Panc1 (cell line): ENCODE measurements at places on chromosomes 7 and 10.

DNA sequence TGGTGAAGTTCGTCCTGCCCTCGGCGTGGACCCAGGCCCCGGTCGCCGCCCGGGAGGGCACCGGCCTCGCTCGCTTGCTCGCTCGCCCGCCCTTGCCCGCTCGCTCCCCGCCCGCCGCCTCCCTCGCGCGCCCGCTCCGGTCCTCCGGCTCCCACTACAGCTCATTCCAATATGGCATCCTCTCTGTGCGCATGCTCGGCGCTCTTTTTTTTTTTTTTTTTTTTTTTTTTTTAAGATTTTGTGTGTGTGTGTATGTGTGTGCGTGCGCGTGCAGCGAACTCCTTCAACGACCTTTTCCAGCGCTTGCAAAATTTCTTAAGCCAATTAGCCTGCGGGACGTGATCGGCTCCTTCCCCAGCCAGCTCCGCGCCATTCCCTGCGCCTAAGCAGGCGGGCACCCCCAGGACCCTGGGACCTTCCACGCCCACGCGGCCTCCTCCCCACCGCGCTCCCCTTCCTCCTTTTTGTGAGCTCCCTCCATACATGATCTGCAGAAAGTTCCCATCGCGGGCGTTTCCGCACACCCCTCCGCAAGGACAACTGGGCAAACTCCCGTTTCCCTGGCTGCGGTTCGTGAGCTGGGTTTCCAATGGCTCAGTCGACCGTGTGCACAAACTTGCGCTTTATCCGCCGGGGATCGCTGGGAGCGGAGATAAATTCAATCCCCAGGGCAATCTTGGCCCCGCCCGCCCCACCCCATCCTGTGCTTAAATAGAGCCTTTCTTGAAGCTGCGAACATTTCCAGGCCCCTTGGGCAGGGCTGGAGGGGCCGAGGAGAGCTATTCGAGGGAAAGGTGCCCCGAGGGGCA lies at the start of gene SFMBT2:
SFMBT2 (minus strand) TSS at position 173 of the 809 bp plus-strand sequence. CDS start 29,136 bp downstream, outside the sequence.
- DNase-seq = no peak

DNA sequence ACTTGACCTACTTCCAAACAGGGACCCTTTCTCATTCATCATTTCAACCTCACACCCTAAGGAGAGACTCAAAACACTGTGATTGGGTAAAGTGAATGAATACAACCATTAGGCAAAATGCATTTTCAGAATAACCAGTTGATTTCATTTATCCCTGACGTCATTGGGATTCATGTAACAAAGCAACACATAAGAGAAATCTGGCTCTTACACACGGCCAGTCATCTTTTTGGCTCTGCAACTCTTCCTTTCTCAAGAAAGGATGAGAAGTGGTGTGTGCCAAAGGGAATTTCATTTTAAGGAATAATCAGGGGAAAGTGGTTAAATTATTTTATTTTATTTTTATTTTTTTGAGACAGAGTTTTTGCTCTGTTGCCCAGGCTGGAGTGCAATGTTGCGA lies 83.1 kb downstream of the CPVL start:
- DNase-seq = no peak

DNA sequence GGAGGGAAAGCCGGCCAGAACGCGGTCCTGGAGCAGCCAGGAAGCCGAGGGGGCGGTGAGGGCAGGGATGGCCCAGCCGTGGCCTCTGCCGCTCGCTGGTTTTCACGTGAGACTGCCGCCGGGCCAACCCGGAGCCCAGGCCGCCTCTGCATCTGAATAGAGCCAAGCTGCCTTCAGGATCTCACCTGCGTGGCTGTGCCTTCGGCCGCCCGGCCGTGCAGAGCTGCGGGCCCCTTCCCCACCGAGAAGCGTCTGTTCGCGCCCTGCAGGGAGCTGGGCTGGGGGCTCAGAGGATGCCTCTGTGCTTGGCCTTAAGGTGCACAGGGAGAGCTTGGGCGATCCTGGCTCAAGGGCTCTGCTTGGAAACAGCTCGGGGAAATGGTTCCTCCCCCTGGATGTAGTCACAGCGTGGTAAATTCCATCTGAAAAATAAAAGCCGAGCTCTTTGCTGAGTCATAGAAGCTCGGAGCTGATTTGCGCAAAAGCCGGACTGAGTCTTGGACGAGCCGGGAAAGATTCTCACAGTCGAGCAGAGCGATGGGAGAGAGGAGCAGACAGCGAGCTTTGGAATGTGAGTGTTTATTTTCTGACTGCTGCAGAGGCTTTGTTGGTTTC lies at the start of gene JAKMIP3:
JAKMIP3 (plus strand) TSS at position 456 of the 615 bp plus-strand sequence. CDS start 38,863 bp downstream, outside the sequence.
- DNase-seq = peak; percentile 4

DNA sequence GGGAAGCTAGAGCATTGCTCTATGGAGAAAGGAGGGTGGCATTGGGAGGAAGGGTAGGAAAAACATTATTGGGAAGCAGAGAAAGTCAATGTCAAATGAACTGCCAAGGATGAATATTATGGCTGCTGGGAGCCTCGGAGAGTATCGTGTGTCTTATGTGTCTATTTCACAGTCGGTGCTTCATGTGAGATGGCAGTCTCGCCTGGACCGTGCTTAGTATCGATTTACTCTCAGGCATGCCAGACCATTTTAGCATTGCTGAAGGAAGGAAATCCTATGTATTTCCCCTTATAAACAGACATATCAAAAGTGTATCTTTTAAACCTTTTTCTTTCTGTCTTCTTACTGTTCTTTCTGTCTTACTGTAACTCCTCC lies 612.6 kb downstream of the AUTS2 start:
- DNase-seq = no peak

DNA sequence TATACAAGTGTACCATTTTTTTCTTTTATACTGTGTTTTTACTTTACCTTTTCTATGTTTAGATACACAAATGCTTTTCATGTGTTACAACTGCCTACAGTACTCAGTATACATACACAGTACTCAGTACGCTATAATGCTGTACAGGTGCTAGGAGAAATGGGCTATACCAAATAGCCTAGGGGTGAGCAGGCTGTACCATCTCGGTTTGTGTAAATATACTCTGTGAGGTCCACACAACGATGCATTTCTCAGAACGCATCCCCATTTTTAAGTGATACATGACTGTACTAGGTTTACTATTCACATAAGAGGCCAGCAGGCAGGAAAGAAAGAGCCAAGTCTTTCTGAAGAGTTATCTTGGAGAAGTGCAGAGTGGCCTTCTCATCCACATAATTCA lies 426.4 kb upstream of the MTPN start:
- no peak for DNase-seq

- DNase-seq = no peak
Measured at GRCh38 chr10:69797959-69798358, 3.7 kb upstream of the COL13A1 start.

DNA sequence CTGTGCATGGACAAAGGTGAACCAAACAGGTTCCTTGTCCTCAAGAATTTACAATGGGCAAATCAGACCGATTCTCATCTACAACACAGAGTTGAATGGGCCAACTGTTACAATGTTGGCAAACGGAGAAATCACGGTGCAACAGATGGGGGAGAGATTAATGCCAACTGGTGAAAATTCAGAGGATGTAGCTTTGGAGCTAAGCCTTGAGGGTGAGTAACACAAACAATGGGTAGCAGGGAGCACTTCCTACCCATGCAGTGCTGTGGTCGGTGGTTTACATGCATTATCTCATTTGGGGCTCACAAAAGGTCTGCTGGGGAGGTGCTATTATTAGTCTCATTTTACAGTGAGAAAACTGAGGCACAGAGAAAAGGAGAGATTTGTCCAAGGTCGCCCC lies 902 bp upstream of the NFE2L3 start:
- no peak for DNase-seq

- DNase-seq = no peak
Measured at GRCh38 chr10:104201636-104202035, 30.5 kb downstream of the CFAP43 start.

DNA sequence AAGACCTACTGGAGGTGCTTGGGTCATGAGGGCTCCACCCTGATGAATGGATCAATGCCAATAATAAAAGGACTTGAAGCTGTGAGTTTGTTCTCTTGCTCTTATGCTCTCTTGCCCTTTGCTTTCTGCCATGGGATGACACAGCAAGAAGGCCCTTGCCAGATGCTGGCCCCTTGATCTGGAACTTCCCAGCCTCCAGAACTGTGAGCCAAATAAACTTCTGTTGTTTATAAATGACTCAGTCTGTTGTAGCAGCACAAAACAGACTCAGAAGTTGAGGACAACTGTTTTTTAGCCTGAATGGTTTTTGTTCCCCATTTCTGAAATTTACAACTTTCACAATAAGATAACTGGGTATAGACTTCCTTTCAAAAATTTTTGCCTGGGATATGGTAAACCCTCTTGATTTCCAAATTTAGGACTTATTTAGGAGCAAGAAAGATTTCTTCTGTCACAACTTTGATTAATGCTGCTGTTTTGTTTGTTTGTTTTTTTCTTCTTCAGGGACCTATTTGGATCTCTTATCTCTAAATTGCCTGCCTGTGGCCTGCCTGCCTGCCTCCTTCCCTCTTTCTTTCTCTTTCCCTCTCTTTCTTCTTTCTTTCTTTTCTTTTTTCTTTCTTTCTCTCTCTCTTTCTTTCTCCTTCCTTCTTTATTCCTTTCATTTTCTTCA lies 12.1 kb downstream of the ENTPD1 start:
- no peak for DNase-seq

GRCh38 chr10:78620985-78621799 lies 447.6 kb upstream of the ZMIZ1 start:
- no peak for DNase-seq

GRCh38 chr10:59926086-59926485 lies 19.7 kb upstream of the CCDC6 start:
- DNase-seq = no peak

DNA sequence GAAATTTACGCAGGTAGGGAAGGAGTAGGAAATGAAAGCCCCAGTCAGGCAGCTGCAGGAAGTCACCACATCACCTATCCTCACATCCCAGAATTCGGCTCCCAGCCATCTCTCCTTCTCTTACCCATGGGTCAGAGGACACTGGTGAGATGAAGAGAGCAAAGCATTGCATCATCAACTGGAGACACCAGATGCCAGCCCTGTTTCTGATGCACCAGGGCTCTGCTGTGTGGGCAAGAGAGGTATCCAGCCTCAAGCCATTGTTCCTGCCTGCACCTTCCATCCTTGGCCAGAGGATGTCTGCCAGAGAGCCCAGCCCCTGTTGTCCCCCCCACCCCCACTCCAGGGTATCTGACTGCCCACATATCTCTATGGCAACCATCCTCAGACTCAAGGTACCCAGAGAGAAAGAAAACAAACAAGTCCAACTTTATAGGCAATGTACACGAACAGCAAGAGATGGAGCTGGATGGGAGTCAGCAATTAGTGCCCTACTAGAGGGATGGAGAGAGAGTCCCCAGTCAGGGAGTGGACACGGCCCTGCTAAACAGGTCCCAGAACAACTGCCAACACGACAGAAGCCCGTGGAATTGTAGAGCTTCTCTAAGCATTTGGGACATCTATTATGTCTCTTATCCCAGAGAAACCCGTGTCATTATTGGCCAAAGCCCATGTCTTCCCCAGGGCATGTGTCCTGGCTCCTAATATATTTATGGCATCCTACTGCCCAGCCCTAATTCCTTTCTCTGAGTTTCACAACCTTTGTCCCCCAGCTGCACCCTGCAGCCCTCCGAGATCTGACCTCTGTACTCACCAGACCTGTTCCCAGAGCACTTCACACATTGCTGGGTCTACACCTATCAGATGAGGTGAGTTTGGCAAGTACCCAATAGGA lies 2.8 kb downstream of the CAMK2G start:
- DNase-seq = no peak

DNA sequence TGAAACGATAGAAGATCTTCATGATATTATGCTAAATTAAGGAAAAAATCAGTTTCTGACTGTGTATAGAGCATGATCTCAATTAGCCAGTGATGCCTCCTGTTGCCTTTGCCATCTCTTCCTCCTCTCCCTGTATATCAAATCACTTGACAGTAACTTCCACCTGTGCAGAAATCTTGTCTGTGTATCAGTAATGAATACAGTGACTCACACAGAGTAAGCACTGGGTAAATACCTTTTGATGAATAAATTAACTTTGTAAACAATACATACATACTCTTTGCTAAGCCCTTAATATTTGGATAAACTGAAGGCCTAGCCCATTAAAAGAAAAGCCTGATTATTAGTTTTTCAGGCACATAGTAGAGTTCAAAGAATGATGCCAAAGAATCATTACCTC lies 610.6 kb upstream of the NRP1 start:
- DNase-seq = no peak

DNA sequence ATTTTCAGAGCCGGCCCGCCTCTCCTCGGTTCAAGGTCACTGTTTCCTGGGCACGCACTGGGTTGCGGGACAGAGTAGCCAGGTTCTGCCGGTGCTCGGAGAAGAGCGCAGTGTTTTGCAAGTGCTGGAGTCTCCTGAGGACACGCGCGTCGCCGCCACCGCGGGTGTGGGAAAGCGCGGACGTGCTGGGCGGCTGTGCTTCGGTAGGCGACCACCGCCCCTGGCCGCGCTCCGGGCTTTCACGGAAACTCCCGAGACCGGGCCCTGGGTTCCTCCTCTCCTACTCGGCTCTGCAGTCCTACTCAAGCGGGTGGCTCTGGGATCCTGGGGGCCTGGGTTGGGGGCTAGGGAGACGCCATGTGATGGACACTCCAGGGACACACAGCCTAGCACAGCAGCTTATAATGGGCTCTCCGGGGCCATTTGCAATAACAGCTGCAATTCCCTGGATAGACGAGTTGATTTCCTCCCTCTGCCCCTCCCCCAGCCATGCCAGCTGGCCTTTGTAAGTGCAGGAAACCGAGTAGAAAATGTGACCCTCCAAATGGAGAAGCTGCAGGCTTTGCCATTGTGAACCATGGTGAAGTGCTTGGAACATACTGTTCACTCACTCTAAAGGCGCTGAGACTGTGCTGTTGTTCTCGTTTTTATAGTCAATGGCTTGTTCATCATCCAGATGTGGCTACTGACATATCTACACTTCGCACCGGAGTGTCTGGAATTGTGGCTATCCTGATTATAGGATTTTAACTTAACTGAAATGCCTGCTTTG lies 2.1 kb downstream of the FRAT1 start:
- DNase-seq = no peak

GRCh38 chr7:128961030-128961659 lies 23.4 kb downstream of the IRF5 start:
- DNase-seq = no peak

DNA sequence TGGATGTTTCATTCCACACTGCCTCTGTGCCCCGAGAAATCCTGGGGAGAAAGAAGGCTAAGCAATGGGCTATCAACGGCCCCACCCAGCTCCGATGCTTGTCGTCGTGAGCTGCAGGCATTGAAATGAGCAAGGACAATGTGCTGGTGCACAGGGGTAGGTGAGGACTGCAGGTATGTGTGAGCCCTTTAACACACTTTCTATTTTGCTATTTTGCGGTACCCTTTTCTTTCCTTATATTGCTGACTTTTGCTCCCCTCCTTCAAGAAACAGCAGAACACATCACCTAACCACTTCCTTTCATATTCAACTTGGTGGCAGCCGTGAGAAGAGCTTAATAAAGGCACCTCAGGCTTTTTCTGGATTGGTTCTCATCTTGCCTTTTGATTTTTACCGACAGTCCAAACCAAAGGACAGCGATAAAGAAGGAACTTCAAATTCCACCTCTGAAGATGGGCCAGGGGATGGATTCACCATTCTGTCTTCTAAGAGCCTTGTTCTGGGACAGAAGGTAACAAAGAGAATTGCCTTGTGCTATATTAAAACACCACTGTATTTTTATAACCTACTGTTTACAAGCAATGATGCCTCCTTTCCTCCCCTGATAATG lies 39.2 kb downstream of the AIFM2 start:
- no peak for DNase-seq

GRCh38 chr10:12603766-12604470 lies 254.6 kb downstream of the CAMK1D start:
- DNase-seq = no peak
